ENCODE measurements at places on chromosomes 2 and 18. TPM values are rescaled to one million over a fixed set of nuclear protein-coding genes. Genes with fewer than 3 reads are reported as not detected.

FIGN gene
- 1.8 TPM for total RNA-seq

SP3 gene
- 43.2 TPM for total RNA-seq

ST8SIA3 gene
- total RNA-seq: not detected

REG1B gene
- not detected for total RNA-seq

ERFE gene
- 7.6 TPM for total RNA-seq

ASB18 gene
- not detected for total RNA-seq

PRSS56 gene
- total RNA-seq: 0.14 TPM

ANKRD30BL gene
- total RNA-seq: not detected

NEU2 gene
- not detected for total RNA-seq

PLCL1 gene
- not detected for total RNA-seq

SPP2 gene
- total RNA-seq: not detected

AQP12A gene
- not detected for total RNA-seq

PREB gene
- total RNA-seq: 66.4 TPM

LRRTM1 gene
- total RNA-seq: not detected

IER3IP1 gene
- total RNA-seq: 18.6 TPM

MATN3 gene
- 13.5 TPM for total RNA-seq

All from A549 treated with CORT108297 at 1 μM for 4 hours (cell line).